ENCODE measurements at places on chromosomes 13 and 19. TPM values are rescaled to one million over a fixed set of nuclear protein-coding genes. Genes with fewer than 3 reads are reported as not detected.
A peak's percentile ranks its signal among the peaks of the same experiment; 100 is the strongest.

The ZNF560 gene
- polyA plus RNA-seq = 0.04 TPM

The CCL25 gene
- polyA plus RNA-seq = not detected

The IRGC gene
- polyA plus RNA-seq = not detected

The ZNF816 gene
- polyA plus RNA-seq = 1.8 TPM

The C19orf38 gene
- polyA plus RNA-seq = 1.0 TPM

The SERPINE3 gene
- polyA plus RNA-seq = not detected

- no peak for DNase-seq
Observed at GRCh38 chr19:35161434-35161743, 6.9 kb downstream of the FXYD5 start.

GRCh38 chr19:41708481-41708880, at the start of gene CEACAM5:
Gene CEACAM5, plus strand, starts transcription at chr19:41708626. Its CDS starts 106 bp downstream, at chr19:41708732.
- DNase-seq = no peak

DNA sequence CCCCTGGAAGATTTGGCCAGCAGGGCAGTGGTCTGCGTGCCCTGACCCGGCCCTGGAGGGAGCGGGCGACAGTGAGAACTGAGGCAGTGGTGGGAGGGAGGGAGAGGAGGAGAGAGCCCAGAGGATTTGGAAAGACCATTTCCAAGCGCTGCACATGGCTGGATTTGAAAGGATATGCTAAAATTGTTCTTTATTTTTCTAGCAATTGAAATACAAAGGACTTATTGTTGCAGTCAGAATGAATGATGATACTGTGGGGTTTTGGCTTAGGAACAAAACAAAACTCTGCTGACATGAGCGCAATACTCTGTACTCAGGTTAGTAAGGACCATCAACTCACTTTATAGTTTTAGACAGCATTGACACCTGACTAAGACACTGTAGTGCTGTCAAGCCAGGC, 69.5 kb downstream of the TNFRSF19 start:
- DNase-seq = no peak

DNA sequence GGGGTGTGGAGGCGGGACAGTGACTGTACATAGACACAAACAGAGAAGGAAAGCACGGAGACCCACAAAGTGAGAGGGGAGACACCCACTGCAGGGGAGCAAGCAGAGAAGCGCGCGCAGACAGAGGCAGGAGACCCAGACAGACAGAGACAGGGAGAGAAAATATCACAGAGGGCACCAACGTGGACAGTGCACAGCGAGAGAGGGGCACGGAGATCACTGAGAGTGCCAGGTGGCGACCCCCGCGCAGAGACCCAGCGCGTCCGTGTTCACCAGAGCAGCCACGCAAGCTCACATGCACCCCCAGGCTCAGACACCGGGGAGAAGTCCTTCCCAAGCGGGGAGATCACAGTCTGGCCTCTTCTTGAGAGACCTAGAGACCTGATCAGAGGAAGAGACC, 1.4 kb upstream of the CACNG7 start:
- no peak for DNase-seq

GRCh38 chr13:36829753-36830152, 10.7 kb downstream of the RFXAP start:
- no peak for DNase-seq

GRCh38 chr19:35693835-35694599, 10.3 kb upstream of the ZBTB32 start:
- DNase-seq = peak; percentile 81

GRCh38 chr19:16180611-16181010, 4.6 kb upstream of the FAM32A start:
- no peak for DNase-seq

- no peak for DNase-seq
Observed at GRCh38 chr13:59690857-59691500, 472.7 kb downstream of the DIAPH3 start.

GRCh38 chr19:55373993-55374757, 2.5 kb upstream of the TMEM190 start:
- no peak for DNase-seq

DNA sequence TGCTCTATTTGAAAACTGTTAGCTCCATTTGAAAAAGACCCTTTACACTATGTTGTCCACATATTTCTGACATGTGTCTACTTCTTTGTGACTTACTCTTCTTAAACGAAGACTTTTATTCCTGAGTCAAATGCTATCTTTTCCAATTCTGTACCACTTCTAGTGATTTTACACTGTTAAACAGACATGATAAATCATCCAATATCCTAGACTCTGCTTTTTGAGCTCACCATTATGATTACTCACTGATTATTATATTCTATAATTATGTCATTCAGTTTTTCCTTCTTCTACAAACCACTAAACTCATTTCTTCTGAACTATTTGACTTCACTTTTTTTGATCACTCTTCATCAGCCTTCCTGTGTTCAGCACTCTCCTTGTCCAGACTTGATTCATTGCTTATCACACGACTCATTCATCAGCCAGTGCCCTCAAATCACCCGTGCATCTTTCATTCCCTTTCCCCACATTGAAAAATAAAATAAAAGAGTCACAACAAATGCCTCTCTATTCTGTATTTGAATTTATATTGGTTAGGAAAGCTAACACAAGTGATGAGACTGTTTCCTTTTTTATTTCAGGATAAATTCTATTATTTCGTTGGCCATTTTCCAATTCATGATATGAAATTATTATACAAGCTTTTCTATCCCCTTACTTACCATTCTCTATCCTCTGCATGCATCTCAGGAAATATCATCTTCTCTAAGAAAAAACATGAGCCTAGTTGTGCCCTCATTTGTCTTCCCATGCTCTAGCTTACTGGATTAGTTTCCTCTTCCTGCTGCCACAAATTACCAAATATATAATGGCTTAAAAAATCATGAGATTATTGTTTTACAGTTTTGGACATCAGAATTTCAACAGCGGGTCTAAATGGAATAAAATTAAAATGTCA, 1482.1 kb upstream of the MIR17HG start:
- no peak for DNase-seq
